ENCODE measurements at places on chromosomes 4 and X.

- no peak for DNase-seq
These were observed 203.8 kb downstream of the AASDH start for GRCh38 chr4:56183344-56183959.

- no peak for DNase-seq
These were observed 102.9 kb downstream of the LIMCH1 start for GRCh38 chr4:41640906-41641305.

DNA sequence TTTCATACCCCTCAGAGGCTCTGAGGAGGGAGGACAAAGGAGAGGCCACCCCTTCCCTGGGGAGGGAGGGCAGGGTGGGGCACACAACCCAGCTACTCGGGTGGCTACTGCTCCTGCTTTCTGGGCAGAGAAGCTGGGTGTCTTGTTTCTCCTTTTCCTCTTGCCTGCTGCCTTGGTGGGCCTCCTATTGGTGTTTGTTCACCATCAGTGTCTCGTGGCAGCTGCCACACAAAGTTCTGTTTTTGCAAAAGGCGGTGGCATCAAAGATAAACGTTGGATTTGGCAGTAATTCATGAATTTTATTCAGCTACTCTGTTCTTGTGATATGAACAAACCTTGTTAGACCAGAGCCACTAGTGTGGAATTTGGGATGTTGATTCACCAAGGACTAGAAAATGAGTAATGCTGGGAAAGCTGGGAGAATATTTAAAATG is 153.0 kb upstream of the SCML1 start:
- DNase-seq, result no peak

DNA sequence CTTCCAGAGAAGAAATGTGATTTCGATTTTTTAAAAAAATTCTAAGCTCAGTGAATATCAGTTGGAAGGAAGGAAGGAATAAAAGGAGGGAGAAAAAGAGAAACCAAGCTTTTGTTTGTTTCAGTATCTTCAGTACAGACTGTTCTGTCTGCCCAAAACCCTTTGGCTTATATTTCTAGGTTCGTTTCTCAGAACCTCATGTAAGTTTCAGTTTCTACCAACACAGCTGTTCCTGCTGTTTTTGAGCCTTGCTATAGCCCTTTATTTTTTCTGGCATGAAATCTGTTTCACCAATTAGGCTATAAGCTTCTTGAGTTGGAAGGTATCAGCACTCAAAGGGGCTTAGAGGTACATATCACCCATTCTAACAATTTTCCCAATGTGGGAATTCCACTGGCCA is 157.9 kb downstream of the GBA3 start:
- no peak for DNase-seq

DNA sequence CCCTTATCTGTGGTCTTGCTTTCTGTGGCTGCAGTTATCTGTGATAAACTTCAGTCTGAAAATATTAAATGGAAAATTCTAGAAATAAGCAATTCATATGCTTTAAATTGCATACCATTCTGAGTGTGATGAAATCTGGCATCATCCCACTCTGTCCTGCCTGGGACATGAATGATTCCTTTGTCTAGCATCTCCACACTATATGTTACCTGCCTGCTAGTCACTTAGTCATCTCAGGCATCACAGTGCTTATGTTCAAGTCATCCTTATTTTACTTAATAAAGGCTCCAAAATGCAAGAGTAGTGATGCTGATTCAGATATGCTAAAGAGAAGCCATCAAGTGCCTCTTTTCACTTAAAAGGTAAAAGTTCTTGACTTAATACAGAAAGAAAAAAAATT is 14.3 kb upstream of the RAB9B start:
- DNase-seq, result no peak

- DNase-seq, result no peak
These were observed 64.1 kb upstream of the TENM3 start for GRCh38 chr4:182179105-182179504.

- no peak for DNase-seq
These were observed 99.6 kb upstream of the AFAP1 start for GRCh38 chr4:8039290-8039689.

- DNase-seq, result peak; percentile 31
These were observed 969.5 kb downstream of the PCDH18 start for GRCh38 chr4:136562834-136563233.

DNA sequence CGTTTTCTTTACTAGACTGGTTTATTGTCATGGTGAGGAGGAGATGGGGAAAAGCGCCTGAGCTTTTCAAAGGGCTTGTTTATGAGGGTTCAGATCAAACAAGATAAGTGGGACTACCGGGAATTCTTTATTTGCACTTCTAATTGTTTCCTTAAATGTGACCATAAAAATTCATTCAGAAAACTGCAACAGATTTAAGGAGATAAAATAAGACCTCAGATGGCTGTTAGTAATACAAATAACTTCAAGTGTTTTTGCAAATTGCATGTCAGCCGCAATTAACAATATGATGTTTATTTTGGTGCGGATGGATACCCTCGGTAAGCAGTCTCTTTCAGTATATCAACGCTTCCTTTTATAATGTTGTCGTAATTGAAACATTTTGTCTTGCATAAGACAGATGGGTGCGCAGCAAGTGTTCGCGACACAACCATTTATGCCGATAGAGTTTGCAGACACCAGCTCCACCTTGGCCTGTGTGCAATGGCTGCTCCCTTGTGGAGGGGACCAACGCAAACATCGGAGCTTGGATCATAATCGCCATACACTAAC is 151.0 kb downstream of the C4orf33 start:
- no peak for DNase-seq

Data from fibroblast of skin of left biceps (primary cell).